ENCODE measurements at places on chromosomes 13 and 19.

DNA sequence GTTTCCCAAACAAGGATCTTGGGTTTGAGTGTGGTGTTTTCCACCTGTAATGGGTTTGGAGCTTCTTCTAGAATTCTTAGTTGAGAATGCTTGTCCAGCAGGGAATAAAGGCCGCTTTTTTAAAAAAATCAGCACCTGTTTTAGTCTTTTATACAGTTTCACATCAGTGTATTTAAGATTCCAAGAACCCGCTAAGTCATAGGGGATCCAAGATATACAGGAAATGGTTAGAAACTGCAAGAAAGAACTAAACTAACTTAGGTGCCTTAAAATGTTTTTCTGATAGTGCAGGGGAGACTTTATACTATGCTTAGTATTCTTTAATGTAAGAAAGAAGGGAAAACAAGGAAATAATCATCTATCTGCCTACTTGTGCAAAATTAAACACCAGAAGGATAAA lies 74.7 kb downstream of the C13orf42 start:
- DNase-seq = no peak

- DNase-seq = no peak
Measured at GRCh38 chr19:55667511-55667910, 7.5 kb upstream of the EPN1 start.

DNA sequence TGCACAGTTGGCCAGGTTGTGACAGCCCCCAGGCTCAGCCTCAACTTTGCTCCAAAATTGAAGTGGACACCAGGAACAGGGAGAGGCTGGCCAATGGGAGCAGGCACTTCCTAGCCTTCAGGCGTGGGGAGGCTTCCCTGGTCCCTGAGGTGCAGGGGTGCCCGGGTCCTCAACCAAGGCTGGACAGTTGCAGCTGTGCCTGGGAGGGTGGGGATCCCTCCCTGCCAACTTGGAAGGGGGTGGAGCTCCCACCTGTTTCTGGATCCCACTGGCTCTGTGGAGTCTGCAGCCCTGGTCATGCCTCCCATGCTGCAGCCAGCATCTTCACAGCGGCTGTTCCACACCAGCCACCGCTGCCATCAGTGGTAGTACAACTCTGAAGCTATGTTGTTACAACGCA lies 502.8 kb upstream of the SLITRK5 start:
- no peak for DNase-seq

DNA sequence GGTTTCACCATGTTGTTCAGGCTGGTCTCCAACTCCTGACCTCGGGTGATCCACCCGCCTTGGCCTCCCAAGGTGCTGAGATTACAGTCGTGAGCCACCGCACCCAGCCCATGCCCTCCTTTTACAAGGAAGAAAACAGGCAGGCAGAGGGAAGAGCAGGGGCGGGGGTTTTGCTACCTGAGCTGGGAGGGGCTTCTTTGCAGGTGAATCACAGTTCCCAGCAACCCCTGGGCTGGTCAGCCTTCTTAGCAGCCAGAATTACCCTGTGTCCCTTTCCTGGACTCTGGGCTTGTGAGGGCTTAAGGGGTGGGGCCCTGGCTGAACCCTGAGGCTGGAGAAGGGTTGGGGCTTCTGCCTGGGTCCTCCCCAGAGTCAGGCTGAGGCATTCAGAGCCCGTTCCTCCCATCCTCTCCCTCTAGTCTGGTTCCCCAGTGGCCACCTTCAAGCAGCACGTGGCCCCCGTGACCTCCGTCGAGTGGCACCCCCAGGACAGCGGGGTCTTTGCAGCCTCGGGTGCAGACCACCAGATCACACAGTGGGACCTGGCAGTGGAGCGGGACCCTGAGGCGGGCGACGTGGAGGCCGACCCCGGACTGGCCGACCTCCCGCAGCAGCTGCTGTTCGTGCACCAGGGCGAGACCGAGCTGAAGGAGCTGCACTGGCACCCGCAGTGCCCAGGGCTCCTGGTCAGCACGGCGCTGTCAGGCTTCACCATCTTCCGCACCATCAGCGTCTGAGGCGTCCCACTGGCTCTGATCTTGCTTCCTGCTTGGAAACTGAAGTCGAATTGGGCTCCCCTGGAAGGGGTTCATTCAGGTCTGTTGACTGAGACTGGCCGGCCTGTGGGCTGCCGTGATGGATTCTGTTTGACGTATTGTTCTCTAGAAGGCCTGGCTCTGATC lies 2.8 kb upstream of the KCNJ14 start:
- DNase-seq = no peak

DNA sequence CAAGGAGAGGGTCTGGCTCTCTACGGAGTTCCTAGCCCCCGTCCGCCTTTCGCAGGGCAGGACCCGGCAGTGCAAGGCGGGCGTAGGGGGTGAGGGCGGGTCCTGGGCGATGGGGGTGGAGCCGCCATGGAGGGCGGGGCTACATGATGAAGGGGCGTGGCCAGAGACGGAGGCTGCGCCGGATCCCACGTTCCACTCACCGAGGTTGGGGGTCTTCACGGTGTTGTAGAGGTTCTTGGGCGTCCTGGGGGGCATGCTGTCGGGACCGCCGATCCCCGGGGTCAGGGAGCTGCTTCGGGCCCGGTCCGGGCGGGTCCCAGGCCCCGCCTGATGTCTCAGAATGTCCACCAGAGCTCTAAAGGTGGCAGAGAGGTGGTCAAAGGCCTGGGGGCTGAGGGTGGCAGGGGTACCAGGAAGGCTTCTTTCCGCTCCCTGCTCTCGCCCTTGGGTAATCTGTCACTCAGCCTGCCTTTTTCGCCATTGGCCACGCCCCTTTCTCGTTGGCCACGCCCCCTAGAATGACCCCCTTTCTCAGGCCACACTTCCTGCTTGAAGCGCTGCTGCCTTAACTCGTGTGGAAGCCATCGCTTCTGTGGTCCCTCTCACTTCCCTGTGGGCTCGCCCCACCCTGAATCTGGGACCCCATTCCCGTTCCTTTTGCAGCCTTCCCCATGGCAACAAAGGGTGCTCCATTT lies 2.5 kb downstream of the SHISA7 start:
- no peak for DNase-seq

GRCh38 chr13:20188667-20189553 lies 3.8 kb downstream of the GJB2 start:
- DNase-seq = no peak

GRCh38 chr13:111123221-111123620 lies 8.1 kb downstream of the ARHGEF7 start:
- no peak for DNase-seq

- DNase-seq = no peak
Measured at GRCh38 chr13:39232401-39232980, 194.2 kb downstream of the NHLRC3 start.

DNA sequence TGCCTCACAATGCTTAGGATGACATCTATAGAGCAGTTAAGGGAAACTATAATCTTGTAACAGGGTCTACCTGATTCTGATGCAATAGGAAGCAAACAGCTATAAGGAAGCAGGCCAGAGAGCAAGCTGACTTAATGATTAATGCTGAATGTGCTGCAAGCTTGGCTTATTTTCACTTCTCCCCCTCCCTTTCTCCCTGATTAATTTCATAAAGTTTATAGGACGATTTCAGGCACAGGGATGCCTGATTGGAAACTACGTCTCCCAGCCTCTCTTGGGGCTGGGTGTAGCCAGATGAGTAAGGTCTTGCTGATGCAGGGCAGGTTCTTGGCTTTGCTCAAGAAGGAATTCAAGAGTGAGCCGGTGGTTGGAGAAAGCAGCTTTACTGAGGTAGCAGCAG lies 82.8 kb upstream of the MRI1 start:
- peak; percentile 42 for DNase-seq

DNA sequence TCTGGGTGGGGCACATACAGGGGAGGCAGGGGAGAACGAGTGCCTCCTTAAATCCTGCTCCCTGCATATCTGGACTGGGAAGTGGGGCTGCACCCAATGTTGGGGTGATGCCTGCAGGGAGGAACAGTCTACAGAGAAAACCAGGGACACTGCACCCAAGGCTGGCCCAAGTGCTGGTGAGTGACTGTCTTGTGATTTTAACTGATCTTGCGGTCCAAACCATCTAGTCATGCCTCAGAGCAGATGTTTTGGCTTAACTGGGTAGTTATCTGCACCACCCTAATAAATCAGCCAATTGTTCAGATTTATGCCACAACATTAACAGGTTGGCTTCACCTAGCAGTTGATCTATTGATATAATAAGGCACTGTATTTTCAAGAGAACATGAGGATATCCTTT lies 219.2 kb upstream of the IRS2 start:
- DNase-seq = no peak

- DNase-seq = no peak
Measured at GRCh38 chr13:25869941-25870340, 181.9 kb downstream of the SHISA2 start.

GRCh38 chr13:98591721-98592361 lies 14.9 kb upstream of the STK24 start:
- no peak for DNase-seq
